ENCODE measurements at places on chromosomes 2 and 18. TPM values are rescaled to one million over a fixed set of nuclear protein-coding genes. Genes with fewer than 3 reads are reported as not detected.

The GALR1 gene
- under 0.01 TPM for total RNA-seq

The SIX3 gene
- total RNA-seq: under 0.01 TPM

The ABCB11 gene
- total RNA-seq: not detected

The SNRNP27 gene
- total RNA-seq: 61.5 TPM

The SERPINB3 gene
- not detected for total RNA-seq

The RNF125 gene
- total RNA-seq: 0.50 TPM

The SNED1 gene
- total RNA-seq: 7.5 TPM

The STARD6 gene
- total RNA-seq: not detected

The KCNF1 gene
- not detected for total RNA-seq

The PLB1 gene
- 3.1 TPM for total RNA-seq

The TUBB8B gene
- total RNA-seq: not detected

The AMER3 gene
- total RNA-seq: not detected

The UGT1A10 gene
- total RNA-seq: not detected

The SLC14A1 gene
- total RNA-seq: 13.3 TPM

The WNT10A gene
- not detected for total RNA-seq

The POU3F3 gene
- total RNA-seq: not detected

The VSNL1 gene
- 0.77 TPM for total RNA-seq

The ZSWIM2 gene
- 0.62 TPM for total RNA-seq

The RESP18 gene
- not detected for total RNA-seq

The TRIM43 gene
- total RNA-seq: not detected

The RALB gene
- 109 TPM for total RNA-seq

The DYSF gene
- total RNA-seq: 0.66 TPM

The FEV gene
- total RNA-seq: not detected

The HRH4 gene
- 0.12 TPM for total RNA-seq

The PAX3 gene
- 0.25 TPM for total RNA-seq

The NT5DC4 gene
- total RNA-seq: 0.11 TPM

The RNU2-63P gene
- not detected for total RNA-seq

The GLI2 gene
- 5.1 TPM for total RNA-seq

The SPP2 gene
- not detected for total RNA-seq

The SLC25A52 gene
- total RNA-seq: not detected

The CD8B2 gene
- not detected for total RNA-seq

The KCNS3 gene
- 9.6 TPM for total RNA-seq

The GYPC gene
- total RNA-seq: 82.4 TPM

The ATRAID gene
- total RNA-seq: 140 TPM

The FAP gene
- total RNA-seq: 269 TPM

The EGR4 gene
- not detected for total RNA-seq

The DSC2 gene
- total RNA-seq: under 0.01 TPM

The VAMP8 gene
- 0.12 TPM for total RNA-seq

The CAMKMT gene
- 7.6 TPM for total RNA-seq

The ERFE gene
- 2.1 TPM for total RNA-seq

The SMAD7 gene
- 33.1 TPM for total RNA-seq

The MBOAT2 gene
- 89.6 TPM for total RNA-seq

The RBMS1 gene
- total RNA-seq: 62.0 TPM

The TDRD15 gene
- total RNA-seq: not detected

The IL37 gene
- not detected for total RNA-seq

The CDH7 gene
- not detected for total RNA-seq

All from uterine smooth muscle cell (primary cell).